ENCODE measurements at places on chromosomes 12 and 14.

- no peak for DNase-seq
These were observed 51.4 kb upstream of the FBXO21 start for GRCh38 chr12:117241697-117242096.

GRCh38 chr12:53414756-53415417 lies 8.8 kb upstream of the AMHR2 start:
- DNase-seq, result peak; percentile 25

DNA sequence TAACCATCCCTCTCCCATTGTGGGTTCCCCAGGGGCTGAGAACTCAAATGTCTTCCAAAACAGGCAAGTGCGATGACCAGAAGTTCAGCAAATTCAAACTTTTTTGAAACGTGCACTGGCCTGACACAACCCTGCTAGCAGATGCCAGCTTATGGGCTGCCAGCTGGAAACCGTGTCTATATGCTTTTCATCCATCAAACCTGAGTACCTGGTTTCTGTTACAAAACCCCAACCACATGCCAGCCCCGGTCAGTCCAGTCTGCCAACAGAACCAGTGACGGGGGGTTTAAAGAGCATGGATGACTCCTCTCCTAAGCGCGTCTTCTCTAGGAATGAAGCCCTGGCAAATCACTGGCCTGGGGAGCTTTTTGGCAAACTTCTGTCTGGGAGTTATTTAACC lies 189.7 kb downstream of the TTC7B start:
- no peak for DNase-seq

- DNase-seq, result no peak
These were observed 95.4 kb downstream of the DUSP16 start for GRCh38 chr12:12467264-12467663.

GRCh38 chr14:32980902-32981501 lies 42.3 kb downstream of the NPAS3 start:
- no peak for DNase-seq
